ENCODE measurements at places on chromosomes 16 and 17.

DNA sequence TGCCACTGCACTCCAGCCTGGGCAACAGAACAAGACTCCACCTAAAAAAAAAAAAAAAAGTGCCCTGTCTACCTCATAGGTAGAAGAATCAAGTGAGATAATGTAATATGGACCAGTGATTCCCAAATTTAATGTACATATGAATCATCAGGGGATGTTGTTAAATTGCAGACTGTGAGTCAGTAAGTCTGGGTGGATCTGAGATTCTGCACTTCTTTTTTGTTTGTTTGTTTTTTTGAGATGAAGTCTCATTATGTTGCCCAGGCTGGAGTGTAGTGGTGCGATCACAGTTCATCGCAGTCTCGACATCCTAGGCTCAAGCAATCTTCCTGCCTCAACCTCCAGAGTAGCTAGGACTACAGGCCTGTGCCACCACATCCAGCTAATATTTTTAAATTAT, 31.6 kb downstream of the HOXB1 start:
- peak; percentile 55 for DNase-seq

GRCh38 chr16:58236231-58236690, 38.4 kb upstream of the CSNK2A2 start:
- peak; percentile 68 for DNase-seq

- DNase-seq, result no peak
Measured at GRCh38 chr16:55035956-55036355, 105.3 kb downstream of the IRX5 start.

- DNase-seq, result peak; percentile 64
Measured at GRCh38 chr17:1713878-1714426, 3.8 kb upstream of the TLCD2 start.

DNA sequence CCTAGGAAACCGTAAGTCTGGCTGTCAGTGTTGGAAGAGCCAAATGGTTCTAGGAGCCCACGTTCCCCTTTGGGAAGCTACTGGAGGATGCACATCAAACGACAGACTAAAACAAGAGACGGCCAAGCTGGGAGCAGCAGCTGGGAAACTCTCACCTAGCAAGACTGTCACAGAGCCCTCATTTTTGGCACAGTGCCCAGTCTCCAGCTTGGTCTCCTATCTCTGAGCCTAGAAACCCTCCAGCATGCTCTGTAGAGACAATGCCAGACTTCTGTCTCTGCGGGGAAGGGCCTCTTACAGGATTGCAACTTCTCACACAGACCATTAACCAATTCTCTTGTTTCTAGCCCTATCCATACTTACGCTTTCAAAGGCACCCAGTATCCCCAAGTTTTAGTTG, 23.5 kb downstream of the GTF3C1 start:
- no peak for DNase-seq

DNA sequence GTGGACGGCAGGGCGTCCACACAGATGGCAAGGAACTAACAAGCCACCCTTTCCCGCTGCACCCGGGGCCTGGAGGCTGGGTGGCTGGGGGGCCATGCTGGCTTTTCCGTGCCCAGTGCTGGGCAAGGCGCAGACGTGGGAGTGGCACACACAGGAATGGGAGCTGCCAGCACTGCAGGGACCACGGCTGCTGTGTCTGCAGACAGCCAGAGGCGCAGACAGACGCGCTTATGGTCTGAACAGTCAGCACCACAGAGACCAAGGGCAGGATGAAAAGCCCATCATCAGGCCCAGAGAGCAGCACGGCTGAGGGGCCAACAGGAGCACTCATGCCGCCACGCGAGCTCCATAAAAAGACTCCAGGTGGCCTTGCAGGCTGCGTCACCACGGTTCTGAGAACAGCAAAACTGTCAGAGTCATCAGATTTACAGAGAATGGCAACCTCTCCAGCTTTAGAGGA, 24.0 kb downstream of the PDIA2 start:
- no peak for DNase-seq

- DNase-seq, result peak; percentile 86
Measured at GRCh38 chr17:82531431-82531881, 11.9 kb downstream of the FOXK2 start.

DNA sequence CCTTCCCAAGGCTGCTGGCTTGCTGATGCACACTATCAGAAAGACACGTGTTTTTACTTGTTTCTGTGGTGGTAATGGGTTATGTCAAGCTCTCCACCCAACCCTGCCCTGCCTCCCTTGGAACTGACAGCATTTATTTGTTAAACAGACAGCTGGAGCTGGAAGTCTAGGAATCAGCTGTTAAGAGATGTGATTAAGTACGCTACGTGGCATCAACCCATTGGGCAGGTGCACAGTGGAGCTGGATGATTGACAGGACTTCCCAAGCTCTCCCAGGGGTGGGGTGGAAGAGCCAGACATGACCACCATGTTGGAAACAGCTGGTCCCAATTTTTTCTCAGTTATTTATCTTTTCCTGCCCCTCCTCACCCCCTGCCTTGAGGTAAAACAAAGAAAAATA, 49.4 kb downstream of the ADAMTS18 start:
- DNase-seq, result no peak

DNA sequence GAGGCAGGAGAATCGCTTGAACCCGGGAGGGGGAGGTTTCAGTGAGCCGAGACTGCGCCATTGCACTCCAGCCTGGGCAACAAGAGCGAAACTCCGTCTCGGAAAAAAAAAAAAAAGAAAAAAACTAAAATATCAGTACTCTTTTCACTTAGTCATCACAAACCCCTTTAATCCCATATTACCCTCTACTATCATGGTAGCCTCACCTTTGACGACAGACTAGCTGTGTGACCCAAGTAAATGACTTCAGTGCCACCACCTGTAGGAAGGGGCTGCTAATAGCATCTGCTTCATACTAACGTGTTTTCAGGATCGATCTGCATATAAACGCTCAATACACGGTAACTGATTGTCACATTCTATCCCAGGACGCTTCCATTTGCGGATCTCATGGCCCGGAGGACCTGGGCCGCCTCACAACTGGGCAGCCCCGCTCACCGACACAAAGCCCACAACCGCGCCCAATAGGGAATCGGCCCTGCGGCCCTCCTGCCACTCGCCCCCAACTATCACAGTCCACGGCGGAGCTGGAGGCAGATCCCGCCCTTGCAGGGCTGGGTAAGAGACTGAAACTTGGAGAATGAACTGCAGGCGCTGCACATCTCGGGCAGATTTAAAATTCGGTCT, 1.1 kb upstream of the ZNF263 start:
- no peak for DNase-seq

GRCh38 chr17:78779850-78780249, 2.2 kb downstream of the CYTH1 start:
- DNase-seq, result peak; percentile 39

DNA sequence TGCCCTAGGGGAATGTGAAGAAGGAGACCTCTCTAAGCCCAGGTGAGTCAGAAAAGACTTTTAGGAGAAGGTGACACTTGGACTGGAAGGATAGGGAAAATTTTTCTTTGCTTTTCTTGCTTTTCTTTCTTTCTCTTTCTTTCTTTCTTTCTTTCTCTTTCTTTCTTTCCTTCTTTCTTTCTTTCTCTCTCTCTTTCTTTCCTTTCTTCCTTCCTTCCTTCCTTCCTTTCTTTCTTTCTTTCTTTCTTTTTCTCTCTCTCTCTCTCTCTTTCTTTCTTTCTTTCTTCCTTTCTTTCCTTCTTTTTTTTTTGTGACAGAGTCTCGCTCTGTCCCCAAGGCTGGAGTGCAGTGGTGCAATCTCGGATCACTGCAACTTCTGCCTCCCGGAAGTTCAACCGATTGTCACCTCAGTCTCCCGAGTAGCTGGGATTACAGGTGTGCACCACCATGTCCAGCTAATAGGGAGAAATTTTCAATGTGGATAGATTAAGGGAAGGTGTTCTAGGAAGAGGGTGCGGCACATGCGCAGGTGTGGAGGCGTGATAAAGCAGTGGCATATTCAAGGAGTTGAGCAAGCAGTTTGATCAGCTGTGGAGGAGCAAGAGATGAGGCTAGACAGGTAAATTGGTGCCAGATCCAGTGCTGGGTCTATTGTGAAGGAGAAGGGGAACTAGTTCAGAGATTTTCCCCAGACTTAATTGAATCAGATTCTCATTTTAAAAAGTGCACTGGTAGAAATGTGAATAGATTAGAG, 40.4 kb downstream of the MMD start:
- DNase-seq, result no peak

DNA sequence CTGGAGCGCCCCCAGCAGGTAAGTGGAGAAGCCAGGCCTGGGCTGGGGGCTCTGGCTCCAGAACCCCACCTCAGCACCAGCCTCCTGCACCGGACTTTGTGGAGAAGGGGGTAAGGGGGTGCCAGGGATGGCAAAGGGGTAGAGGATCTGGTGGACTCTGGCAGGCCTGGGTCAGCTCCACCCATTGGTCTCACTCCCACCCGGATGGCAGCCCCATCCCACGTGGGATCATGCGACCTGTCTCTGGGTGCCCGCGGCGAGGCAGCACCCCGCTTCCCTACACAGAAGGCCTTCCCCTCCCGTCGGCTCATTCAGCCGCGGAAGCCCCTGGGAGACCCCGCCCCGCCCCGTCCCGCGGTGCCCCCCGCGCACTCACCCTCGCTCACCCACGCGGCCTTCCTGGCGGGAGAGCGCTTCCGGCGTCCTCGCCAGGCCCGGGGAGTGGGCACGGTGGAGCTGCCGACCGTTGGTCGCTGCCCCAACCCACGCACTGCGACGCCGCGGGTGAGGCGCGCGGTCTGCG, 498 bp upstream of the PLEKHG4 start:
- no peak for DNase-seq

DNA sequence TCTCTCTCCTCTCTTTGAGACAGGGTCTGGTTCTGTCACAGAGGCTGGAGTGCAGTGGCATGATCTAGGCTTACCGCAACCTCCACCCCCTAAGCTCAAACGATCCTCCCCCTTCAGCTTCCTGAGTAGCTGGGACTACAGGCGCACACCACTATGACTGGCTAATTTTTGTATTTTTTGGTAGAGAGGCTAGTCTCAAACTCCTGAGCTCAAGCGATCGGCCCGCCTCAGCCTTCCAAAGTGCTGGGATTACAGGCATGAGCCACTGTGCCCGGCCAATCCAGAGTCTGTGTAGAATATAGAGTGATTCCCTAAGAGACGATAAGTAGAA, 65.8 kb upstream of the RPH3AL start:
- no peak for DNase-seq

DNA sequence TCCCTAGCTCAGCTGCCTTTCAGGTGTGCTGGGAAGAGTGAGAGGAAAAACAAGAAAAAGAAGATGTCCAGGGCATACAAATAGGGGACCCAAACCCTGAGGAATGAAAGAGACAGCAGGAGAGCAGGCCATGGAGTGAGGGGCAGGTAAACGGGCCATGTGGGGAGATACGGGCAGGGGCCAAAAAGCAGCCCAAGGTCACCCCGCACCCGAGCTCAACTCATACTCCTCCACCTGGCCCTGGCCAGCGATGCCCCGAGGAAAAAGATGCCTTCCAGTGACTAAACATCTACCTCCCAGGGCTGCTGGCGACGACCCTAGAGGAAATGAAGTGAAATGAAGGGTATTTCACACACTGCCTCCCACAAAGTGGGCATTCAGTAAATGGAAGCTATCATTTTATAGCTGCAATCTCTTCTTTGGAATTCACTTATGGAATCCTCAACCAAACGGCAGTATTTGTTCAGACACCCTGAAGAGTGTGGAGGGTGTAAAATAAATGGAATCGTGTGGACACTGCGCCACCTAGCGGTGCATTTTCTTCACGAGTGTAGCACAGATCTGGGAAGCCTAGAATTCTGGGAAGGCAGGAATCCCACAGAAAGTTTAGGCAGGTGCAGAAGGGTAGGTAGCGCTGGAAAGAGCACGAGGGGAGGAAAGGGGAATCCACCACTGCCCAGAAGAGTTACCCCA, 14.9 kb downstream of the ELAC2 start:
- peak; percentile 63 for DNase-seq

GRCh38 chr17:35621768-35622167, 34.6 kb downstream of the AP2B1 start:
- no peak for DNase-seq

GRCh38 chr17:75430159-75430974, 24.9 kb upstream of the GRB2 start:
- DNase-seq, result no peak

DNA sequence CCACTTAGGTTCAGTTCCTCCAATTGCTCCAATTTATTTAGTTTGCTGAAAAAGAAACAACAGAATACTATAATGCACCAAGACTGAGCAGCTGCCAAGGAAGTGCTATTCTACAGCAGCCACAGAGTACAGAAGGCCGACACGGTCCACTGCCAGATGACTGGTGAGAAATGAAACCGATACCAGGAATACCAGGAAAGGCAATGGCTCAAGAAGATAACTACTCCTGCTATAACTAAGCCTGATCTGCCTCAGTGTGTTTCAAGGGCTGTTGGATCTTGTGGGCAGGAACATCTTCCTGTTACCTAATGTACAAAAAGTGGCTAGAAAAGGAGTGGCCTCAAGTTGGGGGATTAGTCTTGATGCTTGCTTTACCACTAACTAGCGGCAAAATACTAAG, 32.8 kb downstream of the MARVELD3 start:
- DNase-seq, result no peak

DNA sequence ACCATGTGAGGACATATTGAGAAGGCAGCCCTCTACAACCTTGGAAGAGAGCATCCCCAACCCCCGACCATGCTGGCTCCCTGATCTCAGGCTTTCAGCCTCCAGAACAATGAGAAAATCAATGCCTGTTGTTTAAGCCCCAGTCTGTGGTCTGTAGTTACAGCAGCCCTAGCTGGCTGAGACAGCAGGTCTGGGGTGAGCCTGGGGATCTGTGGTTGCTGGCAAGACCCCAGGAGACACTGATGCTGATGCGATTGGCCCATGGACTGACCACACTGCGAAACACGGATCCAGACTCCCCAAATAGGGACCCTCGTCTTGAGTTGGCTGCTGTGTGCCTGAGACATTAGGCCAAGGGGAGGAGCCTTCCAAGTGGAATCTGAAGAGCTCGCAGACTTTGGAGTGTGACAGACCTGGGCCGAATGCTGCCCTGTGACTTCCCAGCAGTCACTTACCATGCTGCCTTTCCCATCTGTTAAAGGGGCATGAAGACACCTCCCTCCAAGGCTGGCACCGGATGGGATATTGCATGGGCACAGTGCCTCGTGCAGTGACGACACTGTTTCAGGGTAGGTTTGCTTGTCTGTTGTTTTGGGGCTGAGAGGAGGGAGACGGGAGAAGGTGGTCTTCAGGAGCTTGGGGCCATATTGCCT, 147.8 kb upstream of the RPL38 start:
- no peak for DNase-seq

GRCh38 chr17:56808503-56808902, 25.2 kb downstream of the C17orf67 start:
- DNase-seq, result peak; percentile 89

DNA sequence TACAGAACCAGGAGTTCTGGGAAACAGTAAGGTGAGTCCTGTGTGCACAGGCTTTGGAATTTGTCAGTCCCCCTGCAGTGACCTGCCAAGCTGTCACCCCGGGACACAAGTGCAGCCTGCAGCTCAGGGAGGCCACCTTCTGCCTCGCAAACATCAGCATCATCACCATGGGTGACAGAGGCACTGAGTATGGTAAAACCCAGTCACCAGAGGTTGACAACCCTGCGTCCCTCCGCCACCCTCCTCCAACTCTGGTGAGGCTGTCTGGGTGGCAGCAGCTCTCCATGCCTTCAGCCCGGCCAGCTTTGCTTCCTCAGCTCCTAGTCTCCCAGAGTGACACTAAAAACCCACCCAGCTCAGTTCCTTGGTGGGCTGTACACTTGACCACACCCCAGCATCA, 221.0 kb downstream of the CPPED1 start:
- DNase-seq, result no peak
